ENCODE measurements at places on chromosomes 2 and 18.

DNA sequence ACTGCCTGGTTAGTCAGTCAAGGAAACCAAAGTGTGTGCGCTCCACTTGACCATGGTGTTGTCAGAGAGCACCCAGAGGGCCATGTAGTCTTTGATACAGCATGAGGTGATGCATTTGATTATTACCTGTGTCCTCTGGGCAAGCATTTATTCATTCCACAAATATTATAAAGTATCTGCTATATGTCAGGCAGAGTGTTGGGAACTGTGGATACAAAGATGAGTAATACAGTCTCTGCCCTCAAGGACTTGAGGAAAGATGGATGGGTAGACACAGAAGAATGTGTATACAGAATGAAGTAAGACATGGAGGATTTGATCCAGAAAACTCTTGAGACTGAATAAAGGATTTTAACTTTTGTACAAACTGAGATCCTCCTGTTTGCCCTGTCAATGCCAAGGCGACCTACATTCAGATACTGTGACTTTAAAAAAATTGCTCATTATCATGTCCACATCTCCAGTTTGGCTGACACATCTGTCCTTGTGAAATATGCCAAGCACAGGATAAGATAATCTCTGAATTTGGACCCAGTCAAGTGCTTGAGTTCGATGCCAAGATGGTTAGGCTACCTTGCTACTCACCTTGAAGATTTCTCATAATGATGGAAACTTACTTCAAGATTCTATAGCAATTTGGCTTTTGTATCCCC is 50.8 kb downstream of the ACYP2 start:
- DNase-seq = no peak

DNA sequence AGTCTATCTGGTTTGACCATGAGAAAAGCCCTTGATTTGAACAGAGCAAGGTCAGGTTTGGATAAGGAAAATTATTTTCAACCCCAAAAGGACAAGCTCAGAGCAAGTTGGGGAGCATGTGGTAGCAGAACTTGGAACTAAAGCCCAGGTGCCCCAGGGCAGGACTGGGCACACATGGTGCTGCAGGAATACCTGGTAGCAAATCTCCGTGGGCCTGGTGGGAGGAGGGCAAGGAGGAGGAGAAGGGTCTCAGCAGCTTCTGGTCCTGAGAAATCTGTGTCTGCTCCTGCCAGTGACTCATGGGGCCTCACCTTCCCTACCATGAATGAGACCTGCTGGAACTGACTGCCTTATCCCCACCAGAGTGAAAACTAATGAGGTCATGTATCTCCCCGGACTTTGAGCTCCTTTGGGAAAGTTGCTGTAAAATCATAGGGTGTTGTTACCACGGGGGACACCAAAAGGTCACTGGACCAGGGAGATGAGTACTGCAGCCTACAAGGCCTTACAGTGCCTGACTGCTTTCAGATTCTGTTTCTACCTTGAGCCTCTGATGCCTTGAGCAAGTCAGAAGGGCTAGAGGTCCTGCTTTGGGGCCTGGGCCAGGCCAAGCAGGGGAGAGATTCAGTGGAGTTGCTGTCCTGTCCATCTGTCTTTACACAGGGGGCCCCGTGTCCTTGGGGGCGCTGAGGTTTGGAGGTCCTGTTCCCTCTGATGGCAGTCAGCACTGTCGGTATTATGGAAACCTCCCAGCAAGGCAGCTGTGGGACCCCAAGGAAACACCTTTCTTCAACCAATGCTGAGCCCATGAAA is 304.0 kb downstream of the MYCN start:
- no peak for DNase-seq

DNA sequence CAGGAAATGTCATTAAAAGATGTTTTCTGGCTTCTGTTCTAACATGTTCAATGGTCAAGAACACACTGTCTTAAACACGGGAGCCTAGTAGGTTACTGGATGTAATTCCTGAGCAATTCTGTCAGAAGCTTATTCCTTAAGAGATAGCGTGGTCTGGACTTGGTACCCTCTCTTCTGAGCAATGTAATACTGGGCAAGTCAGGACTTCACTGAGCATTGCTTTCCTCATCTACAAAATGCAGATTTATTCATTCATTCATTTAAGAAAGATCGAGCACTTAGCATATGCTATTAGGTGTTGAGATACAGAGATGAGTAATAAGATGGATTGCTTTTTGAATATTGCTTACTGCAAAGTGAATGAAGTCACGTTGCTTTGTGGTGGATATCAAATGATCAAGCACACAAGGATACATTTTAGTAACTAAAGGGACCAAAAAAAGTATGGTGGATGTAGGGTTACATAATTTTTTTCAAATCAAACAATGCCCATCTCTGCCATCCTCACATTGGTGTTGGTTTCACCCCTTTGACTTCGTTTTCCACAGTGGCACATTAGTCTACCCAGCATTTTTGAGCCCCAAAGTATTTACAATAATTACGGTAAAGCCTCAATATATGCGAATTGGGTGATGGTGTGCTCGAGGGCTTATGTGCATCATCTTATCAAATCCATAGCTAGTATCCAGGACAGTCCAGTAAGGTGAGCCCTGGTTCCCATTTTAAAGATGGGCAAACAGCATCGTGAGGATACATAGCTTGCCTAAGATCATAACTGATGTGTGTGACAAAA is 65.3 kb downstream of the ZC3H6 start:
- no peak for DNase-seq

DNA sequence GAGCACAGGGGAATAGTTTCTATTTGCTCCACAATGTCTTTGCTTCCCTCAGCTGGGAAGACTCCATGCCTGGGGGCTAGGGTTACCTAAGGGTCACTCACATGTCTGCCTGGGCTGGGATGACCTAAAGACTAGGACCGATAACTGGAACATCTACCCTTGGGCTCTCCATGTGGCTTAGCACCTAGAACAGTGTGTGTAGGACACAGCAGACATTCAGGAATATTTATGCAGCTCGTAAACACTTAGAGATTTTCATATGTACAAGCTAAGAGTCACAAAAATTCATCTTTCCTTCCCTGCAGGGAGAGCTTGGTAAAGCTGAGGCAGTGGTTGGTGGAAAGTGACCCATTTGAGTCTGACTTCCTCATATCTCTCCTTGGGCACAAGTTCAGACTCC is 55.8 kb downstream of the FBLN7 start:
- DNase-seq = no peak

GRCh38 chr2:240551811-240552210 is 6.0 kb downstream of the ANKMY1 start:
- no peak for DNase-seq

DNA sequence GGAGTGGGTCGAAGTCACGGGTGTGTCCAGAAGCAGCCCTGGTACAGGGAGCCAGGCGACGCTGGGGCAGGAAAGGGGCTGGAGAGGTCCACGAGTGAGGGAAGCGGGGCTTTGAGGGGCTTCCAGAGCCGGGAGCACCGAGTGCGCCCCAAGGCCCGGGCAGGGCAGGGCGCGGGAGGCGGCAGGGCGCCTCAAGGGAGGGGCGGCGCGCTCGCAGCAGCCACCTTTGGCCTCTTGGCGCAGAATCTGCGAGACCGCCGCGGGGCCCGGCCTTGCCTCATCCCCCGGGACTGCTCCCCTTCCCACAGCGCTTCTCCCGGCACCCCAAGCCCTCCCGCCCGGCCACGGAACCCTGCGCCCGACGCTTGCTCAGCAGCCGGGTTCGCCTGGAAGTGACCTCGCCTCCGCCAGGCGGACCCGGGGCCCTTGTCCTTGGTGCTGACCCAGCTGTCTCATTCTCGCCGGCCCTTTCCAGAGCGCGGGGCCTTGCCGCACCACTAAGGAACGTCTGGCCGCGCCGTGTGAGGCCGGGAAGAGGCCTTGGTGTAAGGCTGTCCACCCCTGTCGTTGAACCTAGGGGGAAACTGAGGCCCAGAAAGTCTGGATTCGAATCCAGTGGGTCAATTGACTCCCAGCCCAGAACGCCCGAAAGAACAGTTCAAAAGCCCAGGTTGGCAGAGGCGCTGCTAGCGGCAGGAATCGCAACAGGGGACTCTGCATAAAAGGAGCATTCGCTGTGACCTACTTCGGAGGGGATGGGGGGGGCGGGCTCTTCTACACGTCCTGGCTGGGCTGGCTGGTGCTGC is 584 bp upstream of the DNER start:
- peak; percentile 64 for DNase-seq

DNA sequence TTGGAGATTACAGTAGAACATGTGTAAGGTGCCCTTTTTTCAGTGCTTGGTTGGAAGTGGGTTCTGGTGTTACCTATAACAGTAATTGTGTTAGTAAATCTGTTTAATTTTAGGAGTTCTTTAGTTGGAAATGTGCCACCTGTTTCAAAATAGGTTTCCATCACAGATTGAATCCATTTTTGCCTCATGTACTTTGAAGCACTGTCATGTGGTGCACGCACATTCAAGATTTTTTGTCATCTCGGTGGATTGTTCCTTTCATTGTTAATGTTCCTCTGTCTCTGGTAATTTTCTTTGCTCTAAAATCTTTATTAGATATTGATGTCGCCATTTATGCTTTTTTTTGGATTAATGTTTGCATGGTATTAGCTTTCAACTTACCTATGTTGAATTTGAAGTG is 1.3 kb downstream of the ATP9B start:
- DNase-seq = no peak

DNA sequence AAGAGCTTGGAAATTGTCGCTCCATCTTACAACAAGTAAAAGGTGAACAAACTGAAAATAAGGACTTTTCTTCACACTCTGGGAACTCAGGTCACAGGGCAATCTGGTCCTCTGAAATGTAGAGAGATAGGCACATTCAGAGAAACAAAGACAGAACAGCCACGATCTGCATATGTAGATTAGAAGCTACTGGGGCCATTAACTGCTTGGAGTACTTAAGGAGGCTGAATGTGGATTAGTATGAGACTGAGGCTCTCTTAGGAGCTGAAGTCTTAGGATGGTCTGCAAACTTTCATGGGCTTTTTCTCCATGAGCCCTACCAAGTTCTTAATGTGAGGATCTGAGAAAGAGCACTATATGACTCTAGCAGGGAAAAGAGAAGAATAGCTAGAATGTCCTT is 265.3 kb upstream of the NXPH2 start:
- DNase-seq = no peak

DNA sequence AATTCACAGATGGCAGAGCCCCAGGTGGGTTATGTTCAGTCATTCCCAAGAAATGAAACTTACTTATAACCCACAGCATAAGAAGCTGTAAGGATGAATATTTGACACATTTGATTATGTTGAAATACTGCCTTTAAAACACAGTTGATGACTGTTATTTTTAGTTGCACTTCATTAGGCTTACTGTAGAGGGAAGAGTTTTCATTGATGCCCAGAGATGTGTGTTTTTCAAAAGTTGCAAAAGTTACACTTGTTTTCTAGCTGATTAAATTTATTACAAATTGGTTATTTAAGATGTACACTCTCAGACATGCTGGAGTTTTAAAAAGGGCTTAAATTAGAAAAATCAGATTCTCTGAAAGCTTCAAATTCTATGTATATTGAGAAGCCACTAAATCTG is 506.1 kb downstream of the PARD3B start:
- DNase-seq = no peak

DNA sequence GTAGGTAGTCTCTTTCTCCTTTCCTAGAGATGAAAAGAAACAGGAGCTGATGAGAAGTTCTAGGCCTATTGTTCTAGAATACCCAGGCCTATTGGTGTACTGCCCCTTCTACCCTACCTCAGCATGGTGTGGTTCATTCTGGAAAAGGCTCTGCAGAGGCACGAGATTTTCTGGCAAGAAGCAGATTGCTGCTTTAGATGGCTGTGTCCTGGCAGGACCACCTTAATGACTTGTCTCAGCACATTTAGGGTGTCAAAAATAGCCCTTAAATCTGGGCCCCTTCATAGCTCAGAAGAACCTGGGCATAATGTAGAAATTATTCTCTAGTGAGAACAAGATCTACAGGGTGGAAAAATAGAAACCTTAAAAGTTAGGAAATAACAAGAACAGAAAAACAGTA is 87.9 kb downstream of the BCL2L11 start:
- no peak for DNase-seq

- no peak for DNase-seq
Observed at GRCh38 chr2:111052621-111053020, 68.1 kb upstream of the BCL2L11 start.

DNA sequence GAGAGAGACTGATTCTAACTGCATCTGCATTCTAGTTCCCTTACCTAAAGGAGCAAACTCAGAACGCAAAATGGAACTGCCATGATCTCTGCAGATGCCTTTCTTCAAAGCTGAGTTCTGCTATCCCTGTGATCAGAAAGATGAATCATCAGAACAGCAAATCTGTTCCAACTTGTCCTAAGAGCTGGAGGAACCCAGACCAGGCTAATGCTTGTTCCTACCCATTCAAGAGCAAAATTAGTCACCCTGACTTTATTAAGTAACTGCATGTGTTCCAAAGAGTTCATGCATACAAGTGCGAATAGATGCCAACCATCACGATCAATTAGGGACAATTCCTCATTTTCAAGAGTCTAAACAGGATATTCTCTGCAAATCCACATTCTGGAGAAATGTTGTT is 46.5 kb downstream of the MBP start:
- no peak for DNase-seq

DNA sequence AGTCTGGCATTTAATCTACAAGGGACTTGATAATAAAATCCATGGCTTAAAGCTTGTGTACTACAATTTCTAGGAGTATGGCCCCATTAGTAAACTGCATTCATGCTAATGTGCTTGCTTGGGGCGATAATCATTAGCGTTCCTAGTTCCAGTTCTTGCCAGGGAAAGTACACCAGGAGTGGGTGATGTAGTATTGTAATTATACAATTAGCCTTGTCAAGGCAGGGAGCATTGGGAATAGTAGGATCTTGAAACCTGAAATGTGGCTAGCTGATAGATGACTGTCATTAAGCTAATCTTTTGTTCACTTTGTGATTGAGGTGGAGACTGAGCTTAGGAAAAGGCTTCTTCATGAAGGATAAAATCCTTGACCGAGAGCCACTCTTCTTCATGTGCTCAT is 989.2 kb downstream of the CPS1 start:
- no peak for DNase-seq

- DNase-seq = no peak
Observed at GRCh38 chr18:34219651-34220050, 5.1 kb downstream of the NOL4 start.

DNA sequence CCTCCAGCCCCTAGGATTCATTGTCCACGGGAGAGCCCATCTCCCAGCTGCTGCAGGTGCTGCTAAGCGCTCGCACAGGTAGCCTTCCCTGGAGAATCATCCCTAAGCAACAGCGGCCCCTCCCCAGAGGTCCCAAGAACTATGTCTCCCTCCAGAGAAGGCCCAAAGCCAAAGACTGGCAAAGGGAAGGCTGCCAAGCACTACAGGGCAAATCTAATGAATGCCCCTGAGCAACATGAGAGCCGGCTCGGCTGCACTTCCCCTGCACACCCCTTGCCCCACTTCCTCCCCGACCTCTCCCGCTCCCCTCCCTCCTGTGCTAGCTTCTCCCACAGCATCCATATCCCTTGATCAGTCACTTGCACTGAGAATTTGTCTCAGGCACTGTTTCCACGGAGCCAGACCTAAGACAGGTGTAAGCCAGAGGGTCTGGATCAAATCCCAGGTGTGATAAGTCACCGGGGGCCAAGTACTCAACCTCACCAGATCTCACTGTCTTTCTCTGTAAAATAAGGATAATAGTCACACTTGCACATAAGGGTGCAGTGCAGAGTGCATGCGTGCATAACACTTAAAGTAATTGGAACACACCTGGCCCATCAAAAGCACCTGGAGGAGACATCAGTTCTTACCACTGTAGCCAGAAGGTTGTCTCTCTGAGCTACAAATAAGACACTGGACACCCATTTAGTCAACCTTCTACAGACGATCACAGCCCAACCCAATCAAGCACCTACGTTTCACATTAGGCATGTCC is 20.1 kb upstream of the COL6A3 start:
- no peak for DNase-seq

- no peak for DNase-seq
Observed at GRCh38 chr18:48817021-48817461, 133.7 kb downstream of the SMAD7 start.
